Forelimb muscle (tissue), 1 donor: ENCODE measurements at places on chromosomes 7 and 10.

DNA sequence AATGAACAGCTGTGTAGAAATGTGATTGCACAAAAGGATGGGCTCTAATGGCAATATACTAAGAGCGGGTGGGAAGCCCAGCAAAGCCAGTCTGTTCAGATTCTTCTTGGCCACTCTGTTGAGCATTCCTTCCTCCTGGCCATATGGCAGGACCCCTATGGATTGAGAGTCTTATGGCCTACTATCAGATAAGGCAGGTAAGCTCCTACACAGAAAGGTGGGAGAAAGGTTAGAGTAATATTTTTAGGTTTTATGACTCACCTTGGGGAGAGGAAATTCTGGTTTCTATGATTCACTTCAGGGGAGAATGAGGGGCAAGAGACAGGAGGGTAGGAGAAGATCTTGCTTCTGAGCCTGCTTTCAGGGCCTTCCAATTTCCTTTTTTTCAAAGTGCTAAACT, 15.1 kb upstream of the AKR1B10 start:
- no peak for DNase-seq

DNA sequence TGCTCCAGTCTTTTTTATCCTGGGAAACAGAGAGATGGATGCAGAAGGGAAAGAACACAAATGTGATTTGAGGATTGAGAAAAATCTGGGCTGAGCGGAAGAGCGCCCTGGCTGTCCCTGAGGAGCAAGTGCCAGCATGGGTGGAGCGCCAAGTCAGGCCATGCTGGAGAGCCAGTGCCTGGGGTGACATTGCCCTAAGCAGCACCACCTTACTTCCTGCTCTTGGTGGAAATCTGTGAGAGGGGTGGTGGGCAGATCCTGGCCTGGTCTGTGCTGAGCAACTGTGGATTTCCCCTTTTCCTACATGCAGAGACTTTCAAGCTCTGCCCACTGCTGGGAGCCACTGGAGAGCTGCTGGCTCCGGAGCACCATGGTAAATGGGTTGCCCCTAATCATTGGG, 36.9 kb downstream of the DDIT4 start:
- no peak for DNase-seq

DNA sequence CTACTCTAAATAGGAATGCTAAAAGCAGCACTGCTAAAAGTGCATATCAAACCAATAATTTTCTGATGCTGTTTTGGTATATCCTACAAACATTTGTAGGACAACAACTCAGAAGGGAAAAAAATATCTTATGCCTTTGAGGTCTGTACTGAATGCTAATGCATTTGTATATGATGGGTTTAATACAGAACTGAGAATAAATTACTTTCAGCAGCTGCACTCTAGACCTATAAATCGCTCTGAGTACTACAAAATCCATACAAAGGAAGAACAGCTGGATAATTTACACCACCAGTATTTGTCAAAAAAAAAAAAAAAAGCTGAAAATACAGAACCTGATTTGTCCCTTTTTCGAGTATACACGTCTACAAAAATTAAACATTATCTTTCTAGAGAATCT, 344.0 kb downstream of the LRRTM3 start:
- no peak for DNase-seq

GRCh38 chr10:97332591-97333350, 1.8 kb downstream of the FRAT2 start:
- DNase-seq: no peak

- no peak for DNase-seq
Observed at GRCh38 chr7:142668495-142668894, 80.8 kb upstream of the PRSS1 start.

DNA sequence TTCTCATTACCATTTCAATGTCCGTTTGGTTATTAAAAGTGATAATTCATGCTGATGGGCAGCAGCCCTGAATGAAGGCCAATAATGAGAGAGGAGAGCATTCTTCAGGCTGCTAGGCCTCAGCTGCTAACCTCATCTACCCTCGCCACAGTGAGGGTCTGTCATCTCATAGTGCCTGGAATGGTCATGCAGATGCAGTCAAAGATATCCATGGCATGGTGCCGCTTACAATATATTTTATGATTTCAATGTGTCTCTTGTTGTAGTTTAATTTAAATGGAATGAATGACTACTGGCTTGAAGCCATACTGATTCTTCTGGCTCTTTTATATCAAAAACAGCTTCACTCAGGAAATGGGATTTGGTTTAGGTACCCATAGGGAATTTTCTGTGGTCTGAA, 126.9 kb downstream of the SLC16A9 start:
- no peak for DNase-seq

GRCh38 chr10:90969121-90969534, 48.2 kb upstream of the ANKRD1 start:
- no peak for DNase-seq

DNA sequence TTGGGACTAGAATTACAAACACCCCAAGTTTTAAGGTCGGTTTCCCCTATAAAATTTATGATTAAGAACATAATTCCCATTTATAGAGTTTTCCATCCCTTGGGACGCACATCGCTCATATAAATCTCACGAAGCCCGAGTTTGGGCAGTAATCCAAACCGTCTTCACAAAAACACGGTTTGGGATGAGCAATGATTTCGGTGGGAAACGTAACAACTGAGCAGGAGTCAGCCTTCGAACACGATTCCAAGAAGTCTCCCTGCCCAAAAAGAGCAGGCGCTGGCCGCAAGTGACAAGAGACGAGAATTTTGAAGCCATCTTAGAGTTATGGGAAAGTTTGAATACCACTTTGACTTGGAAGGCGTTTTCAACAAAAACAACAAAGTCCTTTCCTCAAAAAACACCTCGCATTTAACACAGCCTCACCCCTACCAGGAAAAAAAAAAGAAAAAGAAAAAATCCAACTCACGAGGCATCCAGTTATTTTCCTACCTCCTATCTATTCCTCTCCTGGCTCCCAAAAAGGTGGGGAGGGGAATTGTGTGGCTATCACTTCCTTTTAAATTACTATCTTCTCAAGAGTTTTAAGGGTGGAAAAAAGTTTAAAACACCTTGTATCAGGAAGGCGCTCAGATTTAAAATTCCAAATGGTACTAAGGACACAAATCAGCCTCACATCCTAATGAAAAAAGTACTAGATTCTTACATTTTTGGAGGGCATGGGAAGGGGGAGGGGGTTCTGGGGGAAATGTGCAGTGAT, 1.6 kb downstream of the SEPHS1 start:
- DNase-seq: no peak

DNA sequence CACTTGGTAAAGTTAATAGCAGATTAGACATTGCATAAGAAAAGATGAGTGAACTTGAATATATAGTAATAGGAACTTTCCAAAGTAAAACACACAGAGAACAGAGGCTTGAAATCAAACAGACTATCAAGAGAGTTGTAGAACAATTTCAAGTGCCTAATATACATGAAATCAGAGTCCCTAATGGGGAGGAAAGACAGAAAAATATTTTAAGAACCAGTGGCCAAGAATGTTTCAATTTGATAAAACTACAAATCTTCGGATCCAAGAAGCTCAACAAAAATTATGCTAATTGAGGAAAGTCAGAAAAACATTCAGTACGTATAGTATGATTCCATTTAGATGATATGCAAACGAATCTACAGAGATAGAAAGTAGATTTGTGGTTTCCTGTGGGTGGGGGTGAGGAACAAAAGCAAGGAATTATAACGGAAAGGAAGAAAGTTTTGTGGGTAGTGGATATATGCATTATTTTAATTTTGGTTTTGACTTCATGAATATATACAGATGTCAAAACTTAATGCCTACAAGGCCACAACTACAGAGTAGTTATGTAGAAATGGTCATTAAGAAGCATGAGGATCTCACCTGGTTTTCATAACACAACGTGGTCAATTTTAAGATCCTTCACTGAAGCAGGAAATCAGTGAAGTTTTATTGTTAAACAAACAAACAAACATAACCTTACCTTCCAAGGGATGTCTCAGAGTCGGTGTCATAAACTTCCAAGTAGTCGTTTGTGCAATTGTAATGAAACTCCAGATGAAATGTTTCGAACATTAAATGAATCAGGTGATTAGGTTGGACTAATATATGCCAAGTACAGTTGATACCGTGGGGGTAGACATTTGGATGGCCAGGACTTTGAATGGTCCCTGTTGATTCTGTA, 62.0 kb downstream of the CUBN start:
- DNase-seq: no peak

DNA sequence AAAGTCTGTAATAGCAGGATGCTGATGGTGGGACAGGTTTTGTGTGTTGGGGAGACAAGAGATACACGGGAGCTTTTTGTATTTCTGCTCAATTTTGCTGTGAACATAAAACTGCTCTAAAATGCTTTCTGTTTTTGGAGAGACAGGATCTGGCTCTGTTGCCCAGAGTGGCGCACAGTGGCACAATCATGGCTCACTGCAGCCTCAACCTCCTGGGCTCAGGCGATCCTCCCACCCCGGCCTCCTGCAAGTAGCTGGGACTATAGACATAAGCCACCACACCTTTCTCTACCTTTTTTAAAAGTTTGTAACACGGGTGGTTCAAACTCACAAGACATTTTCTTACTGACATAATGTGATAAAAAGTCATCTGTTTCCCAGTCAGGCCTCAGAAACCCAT, 14.3 kb downstream of the CREB3L2 start:
- DNase-seq: no peak

GRCh38 chr10:107409522-107409921, 245.0 kb upstream of the SORCS1 start:
- DNase-seq: no peak

DNA sequence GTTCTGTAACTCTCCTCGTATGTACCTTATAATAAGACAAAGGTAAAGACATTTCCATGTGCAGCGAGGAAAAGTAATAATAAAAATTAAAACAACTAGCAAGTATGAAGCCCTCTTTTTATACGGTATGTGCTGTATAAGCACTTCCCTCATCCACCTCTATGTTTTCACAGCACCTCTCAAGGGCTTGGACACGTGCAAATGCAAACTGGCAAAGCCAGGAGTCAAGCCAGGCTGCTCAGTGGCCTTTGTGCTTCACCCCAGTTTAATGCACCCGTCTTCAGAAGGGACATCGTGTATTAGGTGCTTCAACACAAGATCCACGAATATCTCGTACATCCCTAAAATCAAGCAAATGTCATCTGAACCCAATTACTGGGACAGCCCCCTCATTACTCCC, 1.3 kb upstream of the DGKI start:
- no peak for DNase-seq

GRCh38 chr10:29256586-29256985, 32.3 kb upstream of the LYZL1 start:
- no peak for DNase-seq

GRCh38 chr7:17661982-17662585, 278.2 kb downstream of the SNX13 start:
- no peak for DNase-seq
